Activated naive CD4-positive, alpha-beta T cell treated with anti-CD3 and anti-CD28 coated beads for 36 hours (primary cell): ENCODE measurements at places on chromosomes 2 and 18. TPM values are rescaled to one million over a fixed set of nuclear protein-coding genes. Genes with fewer than 3 reads are reported as not detected.

GRCh38 chr2:216205486-216205885 is 96.3 kb downstream of the XRCC5 start:
- no peak for DNase-seq

GRCh38 chr2:62147610-62148301 is 48.2 kb upstream of the B3GNT2 start:
- DNase-seq: no peak

- no peak for DNase-seq
These were observed 3.9 kb downstream of the CLHC1 start for GRCh38 chr2:55228226-55228563.

DNA sequence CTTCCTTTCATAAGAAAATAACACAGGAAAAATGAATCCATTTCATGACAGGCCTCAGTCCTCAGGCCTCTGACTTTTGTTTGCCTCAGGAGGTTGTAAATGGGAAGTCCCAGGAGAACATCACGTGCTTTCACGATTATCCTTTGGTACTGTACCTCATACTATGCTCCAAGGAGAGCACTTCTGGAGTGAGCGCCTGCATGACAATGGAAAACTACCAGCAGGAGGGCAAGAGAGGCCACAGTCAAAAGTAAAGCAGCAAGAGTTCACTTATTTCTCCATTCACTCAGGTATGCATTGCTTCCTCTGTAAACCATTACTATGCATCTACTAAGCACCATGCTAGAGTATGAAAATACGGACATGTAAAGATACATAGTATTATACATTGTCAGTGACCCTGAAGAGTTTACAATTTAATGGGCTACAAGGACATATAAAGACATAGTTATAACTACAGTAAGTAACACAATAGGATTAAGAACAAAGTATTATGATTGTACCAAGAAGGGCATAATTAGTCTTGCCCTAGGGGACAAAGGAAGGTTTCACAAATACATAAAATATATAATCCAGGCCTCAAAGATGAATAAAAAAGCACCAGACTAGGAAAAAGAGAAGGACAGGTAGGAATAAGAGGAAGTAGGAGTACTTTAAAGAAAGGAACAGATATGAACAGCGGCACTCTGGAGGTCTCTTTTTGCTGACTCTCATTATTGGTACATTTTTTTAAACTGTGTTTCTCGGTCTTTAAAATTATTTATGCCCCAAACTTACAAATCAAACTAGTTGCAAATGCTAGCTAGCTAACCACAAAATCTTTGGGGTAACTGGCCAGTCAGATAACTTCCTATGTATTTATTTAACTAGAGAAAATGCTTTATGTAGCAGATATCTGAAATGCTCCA is 806.7 kb downstream of the NRXN1 start:
- no peak for DNase-seq

- DNase-seq: no peak
These were observed 160.3 kb upstream of the COL3A1 start for GRCh38 chr2:188813857-188814256.

DNA sequence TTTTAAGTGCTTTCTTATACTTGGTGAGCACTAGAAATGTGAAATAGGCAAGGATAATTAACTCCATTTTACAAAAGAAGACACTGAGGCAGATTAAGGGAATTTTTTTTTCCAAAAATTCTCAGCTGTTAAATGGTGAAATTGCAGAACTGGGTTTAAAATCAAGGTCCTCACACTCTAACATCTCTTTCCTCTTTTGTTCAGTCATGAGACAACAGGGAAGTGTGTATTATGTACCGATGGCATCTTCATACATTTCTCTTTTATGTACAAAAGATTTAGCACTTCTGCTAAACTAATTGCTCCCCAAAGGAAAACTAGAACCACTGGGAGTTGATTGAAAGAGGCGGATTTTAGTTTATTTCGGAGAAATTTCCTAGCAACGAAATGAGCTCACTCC is 203.0 kb downstream of the SETBP1 start:
- no peak for DNase-seq

DNA sequence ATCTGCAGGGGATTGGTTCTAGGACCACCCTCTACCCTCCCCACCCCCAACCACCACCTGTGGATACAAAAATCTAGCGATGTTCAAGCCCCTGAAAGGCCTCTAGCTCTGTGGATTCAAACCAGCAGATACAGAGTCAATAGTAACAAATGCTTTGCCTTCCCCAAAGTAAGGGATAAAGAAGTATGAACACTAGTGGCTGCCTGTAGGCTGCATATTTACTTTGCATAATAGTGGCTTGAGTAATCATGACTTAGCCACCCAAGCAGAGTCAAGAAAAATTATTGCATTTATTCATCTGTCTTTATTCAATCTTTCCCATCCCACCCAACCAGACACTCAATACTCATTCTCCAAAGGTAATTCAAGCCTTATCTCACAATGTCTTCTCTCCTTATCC is 43.8 kb downstream of the SOCS6 start:
- no peak for DNase-seq

GRCh38 chr18:3836483-3837335 is 386.7 kb downstream of the TGIF1 start:
- no peak for DNase-seq

GRCh38 chr2:236665572-236666118 is 96.0 kb downstream of the ACKR3 start:
- no peak for DNase-seq

DNA sequence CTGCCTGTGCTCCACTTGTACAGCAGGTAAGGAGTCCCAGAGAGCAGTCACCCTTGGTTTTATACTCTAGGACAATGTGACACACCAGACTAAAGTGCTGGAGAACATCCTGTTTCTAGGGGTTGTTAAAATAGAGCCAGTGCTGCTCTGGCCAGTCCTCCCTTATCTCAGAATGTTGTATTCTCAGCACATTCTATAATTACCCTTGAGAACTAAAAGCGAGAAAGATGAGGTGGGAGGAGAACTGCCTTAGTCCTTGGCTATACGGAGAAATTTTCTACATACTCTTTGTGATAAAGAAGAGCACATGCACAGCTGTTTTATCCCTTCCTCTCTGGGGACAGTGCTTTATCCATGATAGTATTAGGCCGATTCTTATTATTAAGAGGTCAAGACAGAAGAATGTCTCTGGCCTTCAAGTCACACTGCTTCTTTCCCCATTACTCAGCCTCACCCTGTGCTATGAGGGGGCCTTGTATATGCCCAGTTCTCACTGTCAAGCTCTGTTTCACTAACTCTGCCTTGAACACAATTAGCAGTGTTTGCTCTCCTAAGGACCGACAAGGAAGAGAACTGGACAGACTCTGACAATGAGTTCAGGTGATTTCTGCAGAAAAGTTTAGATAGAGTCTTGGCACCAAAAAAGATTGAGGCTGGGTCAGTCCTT is 385.8 kb downstream of the TRIB2 start:
- no peak for DNase-seq

DNA sequence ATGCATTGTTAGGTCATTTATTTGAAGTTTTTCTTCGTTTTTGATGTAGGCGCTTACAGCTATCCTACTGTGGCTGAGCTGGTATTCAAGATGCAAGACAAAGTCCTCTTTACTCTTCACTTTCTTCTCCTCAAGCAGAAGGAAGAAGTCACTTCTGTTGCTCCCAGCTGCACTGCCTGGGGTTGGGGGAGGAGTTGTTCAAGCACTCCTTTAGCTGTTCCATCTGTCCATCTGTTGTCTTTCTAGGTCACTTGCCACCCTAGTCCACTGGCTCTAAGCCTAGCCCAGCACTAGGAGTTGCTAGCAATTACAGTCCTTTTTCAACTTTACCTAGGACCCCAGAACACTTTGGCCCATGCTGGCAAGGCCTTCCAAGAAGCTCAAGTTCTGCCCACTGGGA is 200.6 kb upstream of the RBMS1 start:
- DNase-seq: no peak

DNA sequence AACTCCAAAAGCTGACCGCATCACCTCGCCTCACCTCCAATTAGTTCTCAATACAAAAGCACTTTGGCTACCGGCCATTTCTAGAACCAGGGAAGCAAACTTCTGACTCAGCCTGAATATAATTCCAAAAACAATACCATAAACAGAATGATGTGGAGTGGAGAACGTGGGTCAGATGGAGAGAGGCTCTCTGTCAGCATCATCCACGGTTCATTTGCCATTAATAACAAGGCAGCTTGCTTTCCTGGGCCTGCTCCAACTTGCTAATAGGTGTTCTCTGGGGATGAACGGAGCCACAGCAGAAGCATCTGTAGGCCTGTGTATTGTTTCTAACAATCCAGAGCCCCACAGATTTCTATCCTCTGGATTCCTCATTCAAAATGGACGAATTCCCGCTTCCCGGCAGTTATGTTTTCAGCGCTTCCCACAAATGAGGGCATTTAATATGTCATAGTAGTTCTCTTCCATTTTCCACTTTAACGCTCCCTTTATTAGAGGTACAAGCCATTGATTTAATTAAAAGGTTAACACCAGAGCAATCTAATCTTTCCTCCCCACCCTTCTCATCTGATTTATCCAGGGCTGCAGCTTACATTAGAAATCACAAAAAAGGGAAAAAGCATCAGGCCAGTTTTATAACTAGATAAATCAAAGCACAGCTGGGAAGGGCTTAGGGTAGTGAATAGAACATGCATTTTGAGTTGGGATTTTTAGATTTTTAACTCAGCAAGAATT is 23.2 kb upstream of the CNTNAP5 start:
- no peak for DNase-seq

GRCh38 chr2:182301093-182301492 is 125.7 kb downstream of the PDE1A start:
- no peak for DNase-seq

DNA sequence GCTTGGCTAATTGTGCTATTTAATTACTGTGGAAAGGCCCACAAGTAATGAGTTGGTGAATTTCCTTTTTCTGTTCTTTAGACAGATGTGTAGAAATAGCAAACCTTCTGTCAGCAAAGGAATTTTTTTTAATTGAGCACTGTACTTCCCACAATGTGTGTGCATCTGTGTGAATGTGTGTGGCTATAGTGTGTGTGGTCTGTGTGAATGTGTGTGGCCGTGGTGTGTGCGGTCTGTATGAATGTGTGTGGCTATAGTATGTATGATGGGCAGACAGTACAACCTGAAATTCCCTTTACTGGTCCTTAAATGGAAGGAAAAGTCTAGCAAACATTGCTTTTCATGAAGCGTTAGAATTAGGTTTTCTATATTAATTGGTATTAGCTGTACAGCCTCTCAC is 203.5 kb upstream of the TPO start:
- no peak for DNase-seq

GRCh38 chr2:20304411-20304810 is 46.2 kb downstream of the PUM2 start:
- no peak for DNase-seq

GRCh38 chr18:31148600-31148999 is 14.1 kb downstream of the DSC1 start:
- no peak for DNase-seq

DNA sequence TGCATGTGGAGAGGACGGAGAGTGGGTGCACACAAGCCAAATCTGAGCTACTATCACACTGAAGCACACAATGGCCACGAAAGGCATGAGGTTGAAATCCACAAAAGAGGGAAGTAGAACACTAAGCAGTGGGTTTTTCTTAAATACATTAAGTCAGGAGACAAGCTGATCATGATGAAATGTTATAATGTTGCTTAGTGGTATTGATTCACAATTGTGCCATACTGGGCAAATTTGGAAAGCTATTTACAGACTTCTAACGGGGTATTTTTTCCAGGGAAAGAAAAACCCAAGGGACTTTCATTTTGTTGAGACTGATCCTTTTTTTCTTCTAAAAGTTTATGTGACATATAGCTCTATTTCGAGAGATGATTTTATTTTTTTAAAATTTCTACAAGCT is 100.8 kb upstream of the CNGA3 start:
- DNase-seq: no peak

- DNase-seq: peak; percentile 87
These were observed 72.5 kb downstream of the ACOXL start for GRCh38 chr2:110804915-110805314.

- no peak for DNase-seq
These were observed 7.5 kb upstream of the RIT2 start for GRCh38 chr18:43122955-43123354.

- DNase-seq: no peak
These were observed 168.5 kb upstream of the GLI2 start for GRCh38 chr2:120567128-120567527.

- no peak for DNase-seq
These were observed 167.1 kb upstream of the PKDCC start for GRCh38 chr2:41880561-41881243.

The USP34 gene
- total RNA-seq: 60.4 TPM

The LRRC30 gene
- total RNA-seq: not detected

The DSG1 gene
- not detected for total RNA-seq

The LYPD6B gene
- not detected for total RNA-seq

The ANKRD30BL gene
- not detected for total RNA-seq

The ERMN gene
- 1.6 TPM for total RNA-seq

The GAL3ST2 gene
- not detected for total RNA-seq

The DSG3 gene
- total RNA-seq: not detected

The ITGA6 gene
- total RNA-seq: 16.8 TPM

The PLA2R1 gene
- total RNA-seq: not detected

The EFHD1 gene
- 1.3 TPM for total RNA-seq

The RAPGEF4 gene
- total RNA-seq: 0.35 TPM

The RPS27A gene
- 1,468 TPM for total RNA-seq

The FAM228A gene
- total RNA-seq: 0.26 TPM

The RIT2 gene
- not detected for total RNA-seq

The ANTXR1 gene
- 0.17 TPM for total RNA-seq
